ENCODE measurements at places on chromosomes 2 and 18.

DNA sequence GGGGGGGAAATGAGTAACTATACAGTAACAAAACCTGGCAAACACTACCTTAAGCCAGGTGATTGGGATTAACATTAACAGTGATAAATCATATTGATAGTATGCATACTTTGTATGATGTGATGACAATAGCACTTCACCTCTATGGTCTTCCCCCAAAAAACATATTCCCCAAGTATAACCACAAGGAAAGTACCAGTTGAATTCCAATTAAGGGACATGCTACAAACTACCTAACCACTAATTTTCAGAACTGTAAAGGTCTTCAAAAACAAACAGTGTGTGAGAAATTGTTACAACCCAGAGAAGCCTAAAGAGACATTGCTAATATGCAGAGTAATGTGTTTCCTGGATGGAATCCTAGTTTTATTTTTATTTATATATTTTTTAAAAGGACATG is 152.4 kb downstream of the ZRANB3 start:
- no peak for DNase-seq

- DNase-seq, result peak; percentile 21
These were observed 42.3 kb downstream of the FAM124B start for GRCh38 chr2:224359569-224359968.

- DNase-seq, result no peak
These were observed 133.9 kb downstream of the CYP26B1 start for GRCh38 chr2:72013726-72014125.

- DNase-seq, result no peak
These were observed 896.2 kb downstream of the CCDC85A start for GRCh38 chr2:57080035-57080434.

DNA sequence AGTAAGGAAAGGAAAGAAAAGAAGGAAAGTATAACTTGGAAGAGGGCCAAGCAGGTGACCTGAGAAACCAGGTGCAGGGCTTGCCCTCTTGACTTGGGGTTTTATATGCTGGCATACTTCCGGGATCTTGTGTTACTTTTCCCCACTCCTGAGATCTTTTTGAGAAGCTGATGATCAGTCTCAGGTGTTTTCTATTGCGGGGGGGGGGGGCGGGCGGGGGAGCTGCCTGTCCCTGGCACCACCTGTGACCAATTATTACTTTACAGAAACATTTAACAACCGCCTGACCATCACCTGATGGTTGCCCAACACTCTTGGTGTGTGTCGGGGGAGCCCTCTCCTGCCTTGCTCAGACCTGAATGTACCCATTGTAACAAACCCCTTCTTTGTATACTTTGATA is 6.9 kb upstream of the CASP10 start:
- DNase-seq, result no peak

DNA sequence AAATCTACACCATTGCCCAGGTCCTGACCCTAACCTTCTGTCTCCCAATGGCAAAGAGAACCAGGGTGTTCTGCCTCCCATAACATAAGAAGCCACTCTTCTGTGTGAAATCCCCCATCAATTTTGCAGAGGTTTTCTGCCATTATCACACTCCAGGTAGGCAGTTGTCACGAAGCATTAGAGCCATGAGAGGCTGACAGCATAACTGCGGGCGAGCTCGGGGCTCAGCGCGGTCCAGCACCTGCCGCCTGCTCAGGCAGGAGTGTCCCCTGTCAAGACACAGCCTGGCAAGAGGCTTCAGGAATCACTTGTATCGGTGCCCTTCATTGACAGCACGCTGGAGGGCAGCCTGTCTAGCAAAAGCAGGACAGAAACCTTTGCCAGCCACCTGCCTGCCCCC is 251.2 kb downstream of the SATB2 start:
- DNase-seq, result no peak

GRCh38 chr2:108637304-108637669 is 82.0 kb upstream of the RANBP2 start:
- peak; percentile 92 for DNase-seq
